Neuronal stem cell (in vitro differentiated cells): ENCODE measurements at places on chromosomes 2 and 18.

DNA sequence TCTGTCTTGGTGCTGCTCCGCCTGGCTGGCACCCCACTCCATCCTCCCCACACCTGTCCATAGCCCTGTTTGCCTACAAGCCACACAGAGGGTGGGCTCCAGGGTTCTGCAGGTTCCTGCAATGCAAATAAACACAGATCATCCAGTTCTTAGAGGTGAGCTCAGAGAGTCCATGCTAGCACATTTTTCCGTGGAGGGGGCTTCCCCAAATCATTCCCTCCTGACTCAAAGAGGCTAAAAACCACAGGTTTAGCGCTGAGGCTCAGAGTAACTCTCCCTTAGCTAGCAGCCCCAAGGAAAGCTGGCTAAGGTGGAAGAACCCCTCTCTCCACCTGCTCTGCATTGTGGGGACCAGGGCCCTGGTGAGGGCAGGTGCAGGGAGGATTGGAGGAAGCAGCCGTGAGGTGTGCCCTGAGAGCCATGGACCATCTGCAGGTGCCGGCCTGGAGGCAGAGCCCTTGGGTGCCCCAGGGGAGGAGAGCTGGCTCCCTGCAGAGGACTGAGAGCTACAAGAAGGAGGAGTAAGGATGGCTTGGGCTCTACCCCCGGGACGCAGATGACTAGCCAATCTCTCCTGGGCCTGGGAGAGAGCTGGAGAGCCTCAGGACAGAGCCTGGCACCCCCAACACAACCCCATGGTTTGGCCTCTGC lies 23.8 kb upstream of the TEX44 start:
- no peak for DNase-seq

DNA sequence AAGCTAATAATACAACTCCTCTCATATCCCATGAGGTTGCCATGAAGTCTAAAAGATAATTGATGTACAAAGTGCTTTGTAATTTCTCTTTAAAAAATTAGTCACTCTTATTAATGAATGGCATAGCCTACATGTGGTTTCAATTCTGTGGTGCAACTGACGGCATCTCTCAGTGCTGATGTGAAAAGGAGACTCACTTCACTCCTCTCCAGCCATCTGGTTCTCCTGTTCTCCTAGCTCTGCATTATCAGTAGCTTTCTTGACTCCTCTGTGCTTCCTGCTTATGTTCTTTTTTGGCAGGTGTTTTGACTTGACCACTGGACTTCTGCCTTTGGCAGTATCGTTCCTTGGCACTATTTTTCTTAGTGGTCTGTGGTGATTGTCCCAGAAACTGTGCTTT lies 134.9 kb upstream of the ZFP36L2 start:
- DNase-seq: no peak

GRCh38 chr2:172395503-172395902 lies 31.9 kb upstream of the ITGA6 start:
- DNase-seq: no peak

DNA sequence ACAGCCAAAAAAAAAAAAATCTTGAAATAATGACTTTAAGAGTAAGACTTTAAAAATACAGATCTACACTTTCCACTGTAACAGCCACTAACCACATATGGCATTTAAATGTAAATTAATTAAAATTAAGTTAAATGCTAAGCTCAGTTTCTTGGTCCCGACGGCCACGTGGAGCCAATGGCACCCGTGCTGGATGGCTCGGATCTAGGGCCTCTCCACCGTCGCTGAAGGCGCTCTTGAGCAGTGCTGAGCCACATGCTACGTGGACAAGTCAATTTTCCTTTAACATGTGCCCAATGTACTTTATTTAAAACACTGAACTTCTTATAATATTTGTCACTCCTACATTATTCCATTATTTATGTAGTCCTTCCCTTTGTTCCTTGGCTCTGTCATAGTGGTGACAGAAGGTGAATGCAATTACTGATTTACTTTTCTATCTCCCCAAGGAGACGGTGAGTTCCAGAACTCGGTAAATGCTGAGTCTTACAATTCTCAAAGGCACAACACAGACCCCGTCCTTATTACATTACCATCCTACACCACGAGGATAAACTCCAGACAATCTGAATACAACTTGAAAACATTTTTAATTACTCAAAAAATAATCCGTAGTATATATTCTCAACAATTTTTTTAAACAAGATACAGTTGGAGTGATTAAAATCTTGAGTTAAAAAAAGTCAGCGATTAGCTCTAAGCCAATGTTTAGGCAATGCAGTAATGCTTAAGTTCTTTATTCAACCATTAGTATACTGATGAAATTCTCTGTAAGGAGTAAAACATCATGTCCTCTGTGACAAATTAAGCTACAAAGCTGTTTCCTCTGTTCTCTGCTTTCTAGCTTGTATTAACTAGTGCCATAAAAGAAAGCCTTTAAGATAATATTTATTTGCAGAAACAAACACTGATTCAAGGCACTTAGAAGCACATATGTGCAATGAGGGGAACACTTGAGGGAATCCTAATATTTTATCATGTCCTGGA lies 95.1 kb downstream of the AFF3 start:
- DNase-seq: no peak

DNA sequence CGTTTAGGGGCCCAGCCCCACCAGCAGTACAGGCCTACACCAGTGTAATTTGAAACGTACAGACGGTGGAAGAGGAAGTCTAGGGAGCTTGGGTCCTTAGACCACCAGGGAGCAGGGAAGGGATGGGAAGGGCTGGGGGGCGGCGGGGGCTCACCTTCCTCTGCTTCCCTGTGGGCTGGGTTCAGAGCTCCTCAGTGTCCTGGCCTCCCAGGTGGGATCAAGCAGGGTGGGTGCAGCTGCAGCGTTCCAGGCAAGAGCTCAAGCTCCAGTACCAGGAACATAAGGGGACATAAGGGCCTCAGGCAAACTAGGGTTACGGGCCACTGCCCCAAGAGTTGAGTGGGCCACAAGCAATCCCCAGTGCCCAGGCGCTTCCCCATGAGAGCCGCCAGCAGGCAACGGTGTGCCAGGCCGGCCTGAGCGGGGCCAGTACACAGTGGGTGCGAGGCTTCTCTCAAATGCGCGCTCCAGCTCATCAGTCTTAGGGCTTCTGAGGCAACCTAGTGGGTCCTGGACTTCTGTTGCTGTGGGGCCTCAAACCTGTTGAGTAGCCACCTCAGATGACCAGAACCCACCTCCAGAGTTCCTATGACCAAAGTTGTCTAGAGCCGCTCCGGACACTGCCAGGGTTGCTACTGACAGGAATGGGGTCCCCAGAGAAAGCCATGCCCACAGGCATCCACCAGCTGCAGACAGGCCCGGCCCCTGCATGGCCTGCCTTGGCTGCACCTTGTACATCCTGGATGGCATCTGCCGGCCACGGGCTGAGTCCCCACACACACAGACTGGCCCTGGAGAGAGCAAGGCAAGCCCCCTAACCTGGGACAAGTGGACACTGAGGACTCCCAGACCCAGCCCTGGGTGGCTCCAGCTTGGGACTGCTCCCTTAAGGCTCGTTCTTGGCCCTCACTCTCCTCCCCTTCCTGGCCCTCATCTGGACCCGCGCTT lies 5.2 kb downstream of the ANKRD23 start:
- DNase-seq: no peak

GRCh38 chr2:203578759-203579643 lies 43.9 kb upstream of the RAPH1 start:
- DNase-seq: no peak

DNA sequence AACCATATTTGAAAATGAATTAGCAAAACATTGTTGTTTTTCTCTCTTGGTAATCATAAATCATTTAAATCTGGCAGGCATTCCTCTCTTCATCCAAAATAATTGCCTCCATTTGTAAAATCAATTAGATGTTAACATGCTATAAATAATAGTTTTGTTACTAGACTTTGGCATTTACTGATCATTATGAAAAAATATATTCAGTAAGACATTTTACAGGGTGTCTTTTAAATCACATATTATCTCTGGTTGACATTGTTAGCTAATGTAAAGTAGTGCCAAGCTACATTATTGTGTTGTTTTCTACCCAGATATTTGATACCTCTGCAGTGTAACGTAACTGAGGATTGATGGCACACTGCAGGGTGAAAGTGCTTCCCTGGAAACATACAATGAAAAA lies 31.8 kb upstream of the DLX1 start:
- no peak for DNase-seq

- DNase-seq: no peak
Observed at GRCh38 chr2:128057334-128057733, 29.5 kb upstream of the SAP130 start.

DNA sequence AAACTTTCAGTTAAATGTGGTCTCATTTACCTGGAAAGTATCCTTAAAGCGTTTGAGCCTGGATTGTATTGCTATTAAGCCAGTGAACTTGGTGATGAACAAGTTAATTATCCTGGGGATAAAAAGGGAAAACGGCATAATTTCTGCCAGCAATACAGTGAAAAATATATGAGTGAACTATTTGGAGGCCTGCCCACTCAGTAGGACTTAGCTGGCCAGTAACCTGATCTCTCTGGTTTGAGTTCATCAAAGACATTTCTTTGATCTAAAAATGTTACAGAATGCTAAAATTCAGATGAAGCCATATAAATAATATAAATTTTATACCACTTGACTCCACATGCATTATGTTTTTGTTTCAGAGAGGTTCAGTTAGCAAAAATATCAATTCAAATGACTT lies 241.1 kb upstream of the VWC2L start:
- DNase-seq: no peak

- no peak for DNase-seq
Observed at GRCh38 chr2:103991591-103991990, 862.3 kb upstream of the POU3F3 start.

DNA sequence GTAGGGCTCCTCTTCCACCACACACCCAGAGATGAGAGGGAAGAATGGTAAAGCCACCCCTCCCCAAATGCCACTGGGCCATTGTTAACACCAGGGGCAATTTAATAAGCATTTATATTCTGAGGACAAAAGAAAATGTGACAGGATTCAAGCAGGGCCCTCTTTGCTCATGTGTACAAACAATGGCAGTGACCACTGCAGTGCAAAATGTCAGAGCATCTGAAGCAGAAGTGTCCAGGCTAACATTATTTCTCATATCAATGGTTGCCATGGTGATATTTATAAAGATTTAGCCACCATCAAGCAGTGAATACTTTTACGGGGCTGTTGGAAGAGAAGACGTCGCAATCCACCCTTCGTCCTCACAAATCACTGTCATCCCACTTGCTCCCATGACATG lies 10.8 kb upstream of the EPB41L3 start:
- no peak for DNase-seq

DNA sequence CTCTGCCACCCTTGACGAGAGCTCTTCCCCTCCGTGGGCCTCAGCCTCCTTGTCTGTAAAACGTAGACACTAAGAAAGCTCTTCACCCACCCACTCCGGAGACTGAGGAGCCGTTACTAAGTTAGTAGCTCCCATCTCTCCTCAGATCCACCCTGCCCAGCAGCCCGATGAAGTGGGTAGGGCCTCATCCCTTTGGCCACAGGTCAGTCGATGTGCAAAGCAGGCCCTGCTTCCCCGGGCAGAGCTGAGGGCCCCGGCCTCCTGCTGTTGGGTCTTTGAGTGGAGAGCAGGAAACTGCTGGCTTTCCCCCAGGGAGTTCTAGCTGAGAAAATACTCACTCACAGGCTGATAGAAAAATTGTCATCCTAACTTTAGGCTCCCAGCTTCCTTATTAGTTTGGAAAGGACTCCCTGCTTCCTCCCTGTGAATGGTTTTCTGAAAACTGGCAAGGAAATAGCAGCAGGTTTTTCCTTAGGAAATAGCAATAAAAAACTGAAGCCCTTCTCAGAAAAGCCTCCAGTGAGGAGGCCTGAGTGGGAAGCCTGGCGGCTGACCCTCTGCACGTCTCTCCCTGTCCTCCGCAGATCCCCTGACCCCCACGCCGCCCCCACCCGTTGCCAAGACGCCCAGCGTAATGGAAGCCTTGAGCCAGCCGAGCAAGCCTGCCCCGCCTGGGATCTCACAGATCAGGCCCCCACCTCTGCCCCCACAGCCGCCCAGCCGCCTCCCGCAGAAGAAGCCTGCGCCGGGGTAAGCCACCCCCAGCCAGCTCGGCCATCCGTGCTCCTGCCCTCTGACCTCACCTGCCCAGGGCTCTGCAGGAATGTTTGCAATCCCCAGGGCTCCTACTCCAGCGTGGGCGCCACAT lies 30.2 kb downstream of the ITGB1BP1 start:
- no peak for DNase-seq

GRCh38 chr2:68766376-68766845 lies 31.8 kb downstream of the ARHGAP25 start:
- no peak for DNase-seq

- no peak for DNase-seq
Observed at GRCh38 chr2:144288438-144288837, 231.5 kb downstream of the ZEB2 start.

- no peak for DNase-seq
Observed at GRCh38 chr2:204124140-204124750, 187.7 kb downstream of the ICOS start.

GRCh38 chr2:196510246-196510645 lies 129.3 kb upstream of the CCDC150 start:
- DNase-seq: no peak

GRCh38 chr2:105883911-105884694 lies 139.4 kb downstream of the NCK2 start:
- no peak for DNase-seq

GRCh38 chr2:29329899-29330298 lies 214.7 kb downstream of the CLIP4 start:
- no peak for DNase-seq

- no peak for DNase-seq
Observed at GRCh38 chr2:112155331-112156151, 17.4 kb downstream of the FBLN7 start.

GRCh38 chr2:46487667-46488335 lies 8.4 kb downstream of the TMEM247 start:
- no peak for DNase-seq

DNA sequence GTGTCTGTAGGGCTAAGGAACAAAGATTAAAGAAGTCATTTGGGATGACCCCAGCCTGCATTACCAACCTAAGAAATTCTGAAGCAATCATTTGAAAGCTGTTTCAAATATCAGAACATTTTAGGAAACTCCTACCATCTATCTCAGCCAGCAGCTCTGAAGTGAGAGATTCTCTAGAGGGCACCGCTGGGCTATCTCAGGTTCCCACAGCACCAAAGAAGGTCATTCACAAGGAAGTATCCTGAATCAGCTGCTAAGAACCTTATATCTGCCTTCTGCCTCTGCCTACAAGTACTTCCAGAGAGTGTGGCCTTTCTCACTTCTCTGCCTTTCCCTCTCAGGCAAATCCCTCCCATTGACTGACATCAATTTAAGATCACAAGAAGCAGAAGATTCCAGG lies 13.4 kb upstream of the EVA1A start:
- DNase-seq: no peak

DNA sequence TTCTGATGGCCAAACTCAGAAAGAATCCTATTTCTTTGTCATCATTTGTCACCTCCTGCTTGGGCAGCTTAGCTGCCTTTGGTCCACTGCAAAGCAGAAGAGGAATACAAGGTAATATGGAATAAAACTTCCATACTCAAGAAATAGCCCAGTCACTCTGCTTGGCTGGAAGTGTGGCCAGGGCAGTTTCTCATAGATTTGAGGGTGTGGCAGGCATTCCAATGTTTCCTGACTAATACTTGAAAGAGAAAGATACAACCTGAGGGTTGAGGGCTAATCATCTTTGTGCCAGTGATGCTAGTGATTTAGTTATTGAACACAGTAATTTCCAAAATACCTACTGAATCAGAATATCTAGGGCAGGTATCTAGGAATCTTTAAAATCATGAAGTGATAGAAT lies 83.1 kb downstream of the FAM161A start:
- DNase-seq: no peak
